ENCODE measurements at places on chromosomes 6 and 20. TPM values are rescaled to one million over a fixed set of nuclear protein-coding genes. Genes with fewer than 3 reads are reported as not detected.

Gene MLIP
- not detected for total RNA-seq

Gene SYNDIG1
- total RNA-seq = 8.1 TPM

- no peak overlapping the region for H3K27ac ChIP-seq
- H3K36me3 ChIP-seq = no peaks in the 10 kb centered on the region
- no peaks in the 10 kb centered on the region for H3K27me3 ChIP-seq
- H3K4me1 ChIP-seq = peaks cover 23% of the 10 kb centered on the region
These were observed 232.4 kb upstream of the FOXQ1 start for GRCh38 chr6:1079525-1079924.

DNA sequence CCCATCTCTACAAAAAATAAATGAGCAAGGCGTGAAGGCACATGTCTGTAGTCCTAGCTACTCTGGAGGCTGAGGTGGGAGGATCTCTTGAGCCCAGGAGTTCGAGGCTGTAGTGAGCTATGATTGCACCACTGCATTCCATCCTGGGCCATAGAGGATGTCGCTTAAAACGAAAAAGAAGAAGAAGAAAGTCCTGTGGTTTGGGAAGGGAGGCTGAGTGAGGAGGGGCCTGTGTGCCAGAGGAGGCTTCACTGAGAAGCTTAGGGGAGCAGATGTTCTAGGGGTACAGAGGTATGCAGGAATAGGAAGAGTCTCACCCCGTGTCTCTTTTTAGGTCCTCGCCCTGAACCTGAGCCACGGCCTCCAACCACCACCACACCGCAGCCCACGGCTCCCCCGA, 4.2 kb downstream of the MMP9 start:
- H3K27ac ChIP-seq = peak overlapping the region; percentile 42
- no peak overlapping the region for H3K4me3 ChIP-seq
- H3K36me3 ChIP-seq = peaks cover 13% of the 10 kb centered on the region
- peaks cover 21% of the 10 kb centered on the region for H3K4me1 ChIP-seq
- H3K27me3 ChIP-seq = peaks cover 19% of the 10 kb centered on the region

GRCh38 chr6:17583811-17584210, 16.3 kb upstream of the FAM8A1 start:
- no peaks in the 10 kb centered on the region for H3K27me3 ChIP-seq
- DNase-seq = no peak
- no peak overlapping the region for H3K27ac ChIP-seq
- peaks cover 3% of the 10 kb centered on the region for H3K4me1 ChIP-seq
